ENCODE measurements at places on chromosomes 12 and 14.

GRCh38 chr12:48489012-48489411, 6.7 kb downstream of the C12orf54 start:
- no peak for DNase-seq

DNA sequence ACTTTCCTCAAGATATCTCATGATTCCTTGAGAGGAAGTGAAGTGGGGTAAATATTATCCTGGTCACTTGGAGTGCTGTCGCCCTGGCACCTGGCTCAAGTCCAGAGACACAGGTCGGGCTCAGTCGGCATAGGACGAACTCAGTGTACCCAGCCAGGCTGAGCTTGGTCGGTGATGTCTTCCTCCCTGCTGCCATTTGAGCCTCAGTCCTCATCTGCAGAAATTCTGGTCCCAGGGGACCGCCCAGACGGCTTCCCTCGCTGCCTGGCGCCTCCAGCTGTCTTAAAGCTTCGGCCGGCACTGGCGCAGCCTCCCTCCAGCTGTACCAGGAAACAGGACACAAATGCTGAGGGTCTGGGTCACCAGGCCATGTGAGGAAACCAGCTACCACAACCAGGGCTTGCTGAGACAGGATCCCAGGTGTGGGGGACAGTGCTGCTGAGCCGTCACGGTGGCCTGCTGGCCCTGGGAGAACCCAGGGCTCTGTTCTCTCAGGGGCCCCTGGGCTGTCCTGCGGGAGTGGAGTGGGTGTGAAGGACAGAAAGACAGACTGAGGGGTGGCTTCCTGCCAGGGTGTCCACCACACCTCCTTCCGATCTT, 5.0 kb upstream of the KLC1 start:
- no peak for DNase-seq

GRCh38 chr12:132318135-132318534, 11.3 kb downstream of the GALNT9 start:
- DNase-seq: no peak

- no peak for DNase-seq
Measured at GRCh38 chr12:115569345-115570068, 708.0 kb downstream of the MED13L start.

DNA sequence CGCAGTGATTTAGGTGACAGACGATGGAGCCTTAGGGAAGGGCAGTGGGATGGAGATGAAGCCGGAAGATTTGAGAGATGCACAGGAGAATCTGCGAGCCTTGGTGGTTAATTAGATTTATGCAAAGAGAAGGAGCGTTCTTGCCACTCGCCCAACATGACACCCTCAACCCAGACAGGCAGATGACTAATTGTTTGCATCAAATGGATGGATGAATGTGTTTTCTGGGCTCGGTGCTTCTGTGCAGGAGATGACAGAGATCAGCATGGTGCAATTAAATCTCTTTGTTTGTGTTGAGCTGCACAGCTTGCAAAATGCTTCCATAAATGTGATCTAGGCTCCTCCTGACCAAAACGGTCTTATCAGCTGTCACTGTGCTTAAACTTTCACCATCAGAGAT, 202.3 kb upstream of the PRMT8 start:
- DNase-seq: no peak

GRCh38 chr12:73307260-73307659, 1035.1 kb downstream of the TRHDE start:
- no peak for DNase-seq

GRCh38 chr14:52052288-52052943, 16.4 kb downstream of the NID2 start:
- DNase-seq: no peak

GRCh38 chr14:68401317-68401716, 391.6 kb downstream of the ZFP36L1 start:
- DNase-seq: no peak

- DNase-seq: no peak
Measured at GRCh38 chr14:32938719-32939253, at the start of gene NPAS3. NPAS3 (plus strand) TSS chr14:32938879.

- no peak for DNase-seq
Measured at GRCh38 chr12:131774576-131775391, 53.4 kb upstream of the MMP17 start.

- DNase-seq: no peak
Measured at GRCh38 chr14:53954551-53955228, 1.9 kb downstream of the BMP4 start.

- no peak for DNase-seq
Measured at GRCh38 chr14:80948291-80948690, 6.8 kb upstream of the CEP128 start.

DNA sequence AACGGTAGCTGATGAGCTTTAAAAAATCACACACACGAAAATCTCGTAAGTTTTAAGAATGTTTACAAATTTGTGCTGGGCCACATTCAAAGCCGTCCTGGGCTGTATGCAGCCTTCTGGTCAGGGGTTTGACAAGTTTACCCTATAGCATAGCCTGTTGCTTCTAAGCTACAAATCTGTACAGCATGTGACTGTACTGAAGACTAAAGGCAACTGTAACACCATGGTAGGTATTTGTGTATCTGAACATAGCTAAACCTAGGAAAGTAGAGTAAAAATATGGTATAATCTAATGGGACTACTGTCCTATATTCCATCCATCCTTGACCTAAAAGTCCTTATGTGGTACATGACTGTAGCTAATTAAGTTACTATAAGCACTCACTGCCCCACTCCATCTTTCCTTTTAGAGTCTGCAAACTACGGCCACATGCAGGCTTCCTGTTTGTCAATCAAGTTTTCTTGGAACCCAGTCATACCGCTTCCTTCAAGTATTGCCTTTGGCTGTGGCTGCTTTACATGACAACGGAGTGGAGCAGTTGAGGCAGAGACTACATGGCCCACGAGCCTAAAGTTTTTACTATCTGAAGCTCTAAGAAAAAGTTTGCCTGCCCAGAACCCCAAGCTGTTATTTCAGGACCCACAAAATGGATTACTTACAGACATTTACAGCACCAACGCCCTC, 18.5 kb downstream of the KRT7 start:
- no peak for DNase-seq

Data from cerebellar nuclear complex (tissue), 1 donor.